ENCODE measurements at places on chromosomes 11 and 22.

GRCh38 chr11:68142028-68142412 lies 20.8 kb upstream of the CHKA start:
- DNase-seq, result no peak

GRCh38 chr22:40123387-40123786 lies 54.3 kb upstream of the TNRC6B start:
- DNase-seq, result no peak

- DNase-seq, result no peak
Measured at GRCh38 chr11:126431401-126432064, 76.0 kb downstream of the ST3GAL4 start.

DNA sequence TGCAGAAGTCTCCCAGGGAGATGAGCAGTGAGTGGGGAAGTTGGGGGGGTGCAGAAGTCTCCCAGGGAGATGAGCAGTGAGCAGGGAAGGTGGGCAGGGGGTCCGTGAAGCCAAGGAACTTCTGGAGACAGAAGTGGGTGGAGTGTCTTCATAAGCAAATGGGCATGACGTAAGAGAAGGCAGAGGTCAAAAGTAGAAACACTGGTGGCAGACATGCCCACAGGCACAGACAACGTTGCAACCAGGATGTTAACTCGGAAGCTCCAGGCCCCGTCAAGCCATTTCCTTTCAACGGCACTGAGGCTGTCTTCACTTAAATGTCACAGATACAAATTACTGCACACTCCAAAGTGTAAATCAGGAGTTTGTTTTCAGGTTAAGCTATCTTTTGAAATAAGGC lies 186.1 kb downstream of the SHANK2 start:
- no peak for DNase-seq

DNA sequence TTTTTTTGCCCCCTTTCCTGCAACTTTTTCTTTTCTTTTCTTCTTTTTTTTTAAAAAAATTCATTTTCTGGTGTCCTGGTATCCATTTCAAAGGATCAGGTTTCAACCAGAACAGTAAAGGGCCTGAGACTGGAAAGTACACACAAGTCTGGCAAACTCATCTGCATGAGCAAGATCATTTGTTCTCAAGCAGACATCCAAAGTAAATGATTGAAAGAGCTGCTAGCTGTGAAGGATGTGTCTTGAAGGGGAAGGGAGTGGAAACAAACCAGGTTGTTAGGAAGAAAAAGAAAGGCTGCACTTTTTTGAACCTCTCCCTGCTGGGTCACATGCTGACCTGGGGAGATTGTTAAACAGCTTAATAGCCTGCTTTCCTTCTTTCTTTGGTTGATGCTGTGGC lies 5.3 kb downstream of the YAP1 start:
- no peak for DNase-seq

Data from T-helper 22 cell (primary cell).